ENCODE measurements at places on chromosomes 7 and 10.

- DNase-seq: no peak
These were observed 4.6 kb upstream of the NOM1 start for GRCh38 chr7:156944876-156945275.

- no peak for DNase-seq
These were observed 284.4 kb downstream of the IPMK start for GRCh38 chr10:57983281-57983791.

DNA sequence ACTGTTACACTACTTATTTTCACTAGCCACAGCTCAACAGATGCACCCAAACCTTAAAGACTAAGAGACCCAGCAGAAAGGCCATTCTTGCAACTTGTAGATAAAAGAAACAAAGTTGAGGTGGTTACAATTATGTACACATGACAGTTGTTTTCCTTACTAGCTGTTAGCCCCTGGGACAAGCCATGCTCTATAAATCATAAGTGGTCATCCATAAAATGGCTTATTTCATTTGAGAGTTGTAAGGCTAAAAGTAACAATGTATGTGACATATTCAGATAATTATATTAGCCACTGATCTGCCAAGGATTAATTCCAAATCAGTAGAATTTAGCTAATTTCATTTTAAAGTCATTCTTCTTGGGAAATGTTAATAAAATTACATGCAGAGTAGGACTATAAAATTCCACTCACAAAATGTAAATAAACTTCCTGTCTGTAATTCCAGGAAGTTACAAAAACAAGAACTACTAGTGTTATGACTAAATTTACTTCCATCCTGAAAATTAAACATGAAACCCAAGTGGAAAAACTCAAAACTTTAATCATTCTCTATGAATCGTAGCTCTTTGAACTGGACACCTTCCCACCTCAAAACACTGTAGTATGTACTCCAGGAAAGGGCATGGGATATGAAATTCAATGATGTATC, 13.3 kb downstream of the SLC37A3 start:
- no peak for DNase-seq

GRCh38 chr10:335151-335800, 200.0 kb downstream of the ZMYND11 start:
- no peak for DNase-seq

- DNase-seq: peak; percentile 26
These were observed 52.6 kb upstream of the CAPZA2 start for GRCh38 chr7:116809636-116810266.

GRCh38 chr7:89002981-89003956, 207.7 kb upstream of the TEX47 start:
- no peak for DNase-seq

GRCh38 chr7:50687575-50688225, 95.0 kb downstream of the GRB10 start:
- DNase-seq: no peak

DNA sequence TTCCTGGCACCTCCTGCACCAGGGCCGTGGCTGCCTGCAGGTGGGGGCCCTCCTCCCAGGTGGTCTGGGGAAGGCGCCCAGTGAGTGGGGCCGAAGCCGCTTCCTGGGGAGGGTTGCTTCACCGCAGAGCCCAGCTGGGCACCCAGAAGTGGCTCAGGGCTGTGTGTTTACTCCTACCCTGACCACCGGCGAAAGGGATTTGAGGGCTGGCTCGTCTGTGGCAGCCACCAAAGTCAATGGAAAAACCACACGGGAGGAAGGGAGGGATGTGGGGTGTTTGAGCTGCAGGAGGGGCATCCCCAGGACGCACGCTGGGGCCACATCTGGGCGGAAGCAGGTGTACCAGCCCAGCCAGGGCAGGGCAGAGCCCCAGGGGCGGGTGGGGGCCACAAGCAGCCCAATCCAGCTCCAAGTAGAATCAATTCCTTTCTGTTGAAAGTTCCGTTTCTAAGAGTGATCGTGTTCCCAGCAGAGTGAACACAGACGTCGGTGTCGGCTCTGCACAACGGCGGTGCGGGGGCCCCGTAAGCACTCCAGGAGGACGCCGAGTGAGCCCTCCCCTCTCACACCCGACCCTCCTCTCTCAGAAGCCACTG, 69.9 kb downstream of the FOXL3 start:
- DNase-seq: no peak

- DNase-seq: no peak
These were observed 2.0 kb upstream of the ITGB1 start for GRCh38 chr10:32960022-32960421.

GRCh38 chr7:90613088-90613498, 17.0 kb downstream of the CDK14 start:
- DNase-seq: no peak

GRCh38 chr10:35937546-35937945, 295.4 kb upstream of the FZD8 start:
- no peak for DNase-seq

- no peak for DNase-seq
These were observed 5.8 kb downstream of the CLCN1 start for GRCh38 chr7:143321734-143322133.
